Astrocyte of the spinal cord (primary cell): ENCODE measurements at places on chromosomes 3 and 15.

DNA sequence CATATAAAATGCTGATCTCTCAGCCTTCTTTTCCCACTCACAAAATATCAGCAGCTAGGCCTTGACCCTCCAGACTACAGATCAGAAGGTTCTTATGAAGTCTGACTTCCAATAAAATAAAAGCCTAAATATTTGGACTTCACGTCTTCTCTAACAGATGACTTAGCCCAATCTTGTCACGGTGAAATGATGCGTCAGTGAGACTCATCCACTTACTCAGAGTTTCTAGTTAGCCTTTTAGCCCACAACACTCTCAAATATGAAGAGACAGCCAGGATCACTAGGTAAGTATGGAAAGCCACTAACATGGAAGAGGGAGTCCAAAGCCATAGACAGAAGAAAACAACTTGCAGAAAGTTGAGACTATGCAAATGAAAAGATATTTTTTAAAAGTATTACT is 601.2 kb downstream of the PYDC2 start:
- DNase-seq = no peak

DNA sequence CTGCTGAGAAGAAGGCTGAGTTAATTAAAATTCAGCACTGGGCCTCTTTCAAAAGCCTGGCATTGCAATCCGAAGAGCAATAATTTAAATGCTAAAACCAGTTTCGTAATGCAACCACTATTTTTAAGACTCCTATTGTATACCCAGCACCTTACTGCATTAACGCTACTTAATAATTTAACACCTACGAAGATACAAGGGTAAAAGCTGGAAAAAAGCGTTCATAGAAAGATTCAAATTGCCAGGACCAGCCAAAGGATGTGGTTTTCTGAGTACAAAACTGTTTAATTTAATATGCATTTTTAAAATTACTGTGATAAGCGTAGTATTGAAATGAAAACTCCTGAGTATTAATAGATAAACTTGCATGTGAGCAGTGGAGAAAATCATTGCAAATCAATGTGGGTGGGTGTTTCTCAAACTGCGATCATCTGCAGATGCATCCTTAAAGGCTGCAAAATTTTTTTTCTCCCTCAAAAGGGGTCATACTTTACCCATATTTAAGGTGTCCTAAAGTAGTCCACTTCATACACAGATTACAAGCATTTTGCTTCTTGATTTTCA is 12.9 kb upstream of the RASGRP1 start:
- no peak for DNase-seq

- no peak for DNase-seq
Measured at GRCh38 chr3:481680-482079, 285.1 kb downstream of the CHL1 start.

DNA sequence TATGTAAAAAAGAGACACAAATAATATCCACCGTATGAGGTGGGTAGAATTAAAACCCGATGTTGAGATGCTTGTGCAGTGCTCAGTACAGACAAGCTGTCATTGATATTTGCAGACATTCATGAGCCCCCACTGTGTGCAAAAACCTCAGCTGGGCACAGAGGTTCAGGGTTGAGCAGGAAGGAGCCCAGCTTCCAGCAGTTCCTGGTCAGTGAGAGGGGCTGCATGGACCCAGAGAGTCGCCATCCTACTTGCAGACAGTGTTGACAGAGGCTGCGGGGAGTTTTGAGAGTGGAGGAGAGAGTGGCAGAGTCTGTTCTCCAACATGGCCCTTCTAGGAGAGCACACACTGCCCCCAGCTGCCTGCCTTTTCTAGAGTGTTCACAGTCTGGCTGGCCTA is 6.1 kb upstream of the LTF start:
- no peak for DNase-seq

DNA sequence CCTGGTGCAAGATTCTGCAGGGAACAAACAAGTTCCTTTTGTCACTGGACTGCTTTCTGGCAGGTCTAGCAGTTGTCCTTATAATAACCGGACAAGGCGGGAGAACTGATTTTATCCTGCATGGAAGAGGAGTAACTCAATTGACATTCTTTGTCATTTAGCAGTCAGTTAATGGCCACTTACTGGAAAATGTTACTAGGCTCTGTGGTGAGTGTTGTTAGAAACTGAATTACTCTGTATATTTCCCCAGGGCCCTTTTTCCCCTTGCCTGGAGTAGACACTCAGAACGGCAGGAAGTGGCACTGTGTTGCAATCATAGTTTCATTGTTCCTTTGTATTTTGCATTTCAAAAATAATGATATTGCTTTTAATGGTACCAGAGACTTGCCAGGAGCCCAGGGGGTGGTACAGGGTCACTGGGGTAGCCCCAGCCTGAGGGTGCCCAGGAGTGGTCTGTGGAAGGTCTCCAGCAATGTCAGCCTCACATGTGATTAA is 318.6 kb upstream of the LRRFIP2 start:
- peak; percentile 2 for DNase-seq

- DNase-seq = no peak
Measured at GRCh38 chr15:93089727-93090305, 805 bp upstream of the RGMA start.

DNA sequence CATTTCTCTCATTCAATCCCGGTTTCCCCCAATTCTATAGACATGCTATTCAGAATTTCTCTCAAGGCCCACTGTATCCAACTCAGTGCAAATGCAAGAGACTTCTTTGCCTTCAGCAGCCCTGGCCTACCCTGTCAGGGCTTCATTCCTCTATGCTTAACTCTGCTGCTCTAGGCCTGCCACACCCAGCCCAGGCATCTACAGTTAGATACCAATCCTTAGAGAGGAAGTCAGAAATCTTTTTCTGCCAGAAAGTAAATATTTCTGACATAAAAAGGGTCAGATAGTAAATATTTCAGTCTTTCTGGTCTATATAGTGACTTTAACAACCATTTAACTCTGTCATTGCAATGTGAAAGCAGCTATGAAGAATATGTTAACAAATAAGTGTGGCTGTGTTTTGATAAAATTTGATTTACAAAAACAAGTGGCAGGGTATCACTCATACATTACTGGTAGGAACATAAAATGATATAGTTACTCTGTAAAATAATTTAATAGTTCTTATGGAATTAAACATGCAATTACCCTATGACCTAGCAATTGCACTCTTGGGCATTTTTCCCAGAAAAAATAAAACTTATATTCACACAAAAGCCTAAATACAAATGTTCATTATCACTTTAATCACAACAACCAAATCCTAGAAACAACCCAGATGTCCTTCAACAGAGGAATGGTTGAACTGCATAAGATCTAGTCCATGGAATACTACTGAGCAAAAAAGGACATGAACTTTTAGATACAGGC is 942.0 kb downstream of the SQOR start:
- no peak for DNase-seq

GRCh38 chr3:176870451-176870850 is 326.8 kb downstream of the TBL1XR1 start:
- no peak for DNase-seq

DNA sequence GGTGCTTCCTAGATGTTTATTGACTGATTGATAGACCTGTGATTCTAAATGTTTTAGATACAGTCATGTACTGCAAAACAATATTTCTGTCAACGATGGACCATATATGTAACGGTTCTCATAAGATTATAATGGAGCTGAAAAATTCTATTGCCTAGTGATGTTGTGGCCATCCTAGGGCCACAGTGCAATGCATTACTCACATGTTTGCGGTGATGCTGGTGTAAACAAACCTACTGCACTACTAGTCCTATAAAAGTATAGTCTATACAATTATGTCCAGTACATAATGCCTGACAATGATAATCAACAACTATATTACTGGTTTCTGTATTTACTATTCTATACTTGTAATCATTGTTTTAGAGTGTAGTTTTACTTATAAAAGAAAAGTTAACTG is 46.8 kb downstream of the CHST2 start:
- DNase-seq = no peak

DNA sequence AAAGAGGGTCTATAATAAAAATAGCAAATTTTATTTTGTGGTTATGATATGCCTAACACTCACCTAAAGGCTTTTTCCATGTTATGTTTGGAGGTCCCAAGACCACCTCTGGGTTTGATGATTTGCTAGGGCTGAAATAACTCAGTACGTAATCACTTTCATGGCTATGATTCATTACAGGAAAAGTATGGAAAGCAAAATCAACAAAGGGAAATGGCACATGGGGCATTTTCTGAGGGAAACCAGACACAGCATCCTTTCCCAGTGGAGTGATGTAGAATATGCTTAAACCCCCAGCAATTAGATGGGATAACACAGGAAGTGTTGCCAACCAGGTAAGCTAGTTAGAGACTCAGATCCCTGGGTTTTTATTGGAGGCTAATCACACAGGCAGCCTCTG is 701.6 kb upstream of the CBLB start:
- DNase-seq = no peak

DNA sequence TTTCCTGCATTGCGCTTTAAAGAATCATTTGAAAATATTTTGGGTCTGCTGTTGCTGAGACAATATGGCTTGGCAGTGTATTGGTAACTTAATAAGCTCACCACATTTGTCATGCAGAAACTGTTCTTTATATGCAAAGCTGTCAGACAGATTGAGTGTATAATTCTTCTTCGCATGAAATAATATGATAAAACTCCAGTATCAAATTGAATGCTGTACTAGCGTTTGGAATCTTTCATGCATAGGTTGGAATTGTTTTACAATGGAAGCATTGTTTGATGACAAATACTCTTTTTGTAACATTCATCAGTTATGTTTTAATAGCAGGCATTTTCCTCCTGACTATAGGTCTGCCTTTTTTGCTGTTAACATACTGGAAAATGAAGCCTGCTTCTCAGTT is 53.8 kb downstream of the RBMS3 start:
- no peak for DNase-seq

DNA sequence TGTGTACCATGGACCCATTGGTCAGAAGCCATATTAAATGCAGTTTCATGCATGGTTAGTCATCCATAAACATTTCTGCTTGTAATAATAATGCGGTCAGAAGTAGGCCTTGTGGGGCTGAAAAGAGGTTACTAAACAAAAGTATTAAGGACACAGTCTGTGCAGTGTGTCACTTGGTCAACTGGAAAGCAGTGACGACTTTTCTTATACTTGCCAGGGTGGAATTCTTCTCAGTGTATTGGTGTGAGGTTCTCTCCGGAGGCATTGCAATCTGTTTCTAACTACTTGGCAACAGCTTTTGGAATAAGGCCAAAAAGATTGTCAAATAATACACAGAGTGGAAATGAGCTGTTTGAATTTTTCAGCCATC is 46.8 kb downstream of the CHL1 start:
- DNase-seq = peak; percentile 89

DNA sequence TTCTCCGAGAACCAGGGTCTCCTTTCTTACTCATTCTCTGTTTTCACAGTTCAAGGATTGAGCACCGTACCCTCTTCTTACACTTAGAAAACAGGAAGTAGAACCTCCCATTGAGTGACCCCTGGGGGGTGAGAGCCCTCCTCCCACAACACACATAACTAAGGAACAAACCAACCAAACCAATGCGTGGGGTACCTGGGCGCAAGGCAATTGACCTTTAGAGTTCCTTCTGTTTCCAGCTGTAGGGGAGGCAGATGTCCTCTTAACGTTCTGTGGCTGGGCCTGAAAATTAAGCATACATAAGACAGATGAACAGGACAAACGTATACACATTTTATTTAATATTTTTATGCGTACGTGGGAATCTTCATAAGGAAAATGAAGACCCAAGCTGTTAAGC is 33.5 kb upstream of the TIMP4 start:
- DNase-seq = no peak

DNA sequence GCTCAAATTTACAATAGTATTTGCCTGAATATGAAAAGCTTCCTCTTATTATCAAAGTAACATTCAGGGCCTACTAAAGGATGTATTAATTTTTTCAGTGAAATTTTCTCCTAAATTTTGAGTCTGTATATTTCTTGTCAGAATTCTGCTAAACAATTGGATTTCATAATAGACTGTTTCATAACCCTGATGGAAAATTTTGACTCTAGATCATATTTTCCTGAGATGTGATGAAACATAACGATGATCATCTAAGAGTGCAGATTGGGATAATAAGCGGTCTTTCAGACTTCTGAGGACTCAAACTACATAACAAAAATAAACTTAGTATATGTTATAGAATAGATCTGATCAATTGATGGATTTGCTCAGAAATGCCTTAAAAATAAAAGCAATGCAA is 574.5 kb upstream of the TBL1XR1 start:
- no peak for DNase-seq

GRCh38 chr3:32285891-32286290 is 47.4 kb downstream of the CMTM8 start:
- DNase-seq = no peak

DNA sequence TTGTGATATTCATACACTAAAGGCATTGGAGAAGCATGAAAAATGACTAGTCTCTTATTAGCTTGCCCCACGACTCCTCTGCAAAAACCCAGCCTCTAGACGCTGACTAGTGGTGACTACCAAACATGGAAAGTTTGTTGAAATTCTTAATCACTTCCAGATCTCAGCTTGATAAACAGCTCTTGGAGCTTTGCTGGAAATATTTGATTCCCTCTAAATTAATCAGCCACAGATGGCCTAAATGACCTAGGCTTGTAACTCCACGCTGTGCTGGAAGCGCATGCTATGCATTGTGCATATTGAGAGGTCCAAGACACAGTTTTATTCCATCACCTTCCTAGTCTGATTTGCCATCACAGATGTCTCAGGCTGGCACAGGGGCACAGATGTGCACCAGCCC is 244.7 kb upstream of the ST8SIA2 start:
- no peak for DNase-seq

- DNase-seq = no peak
Measured at GRCh38 chr3:45948881-45949280, 5.6 kb downstream of the CXCR6 start.

GRCh38 chr3:25170021-25170420 is 258.0 kb upstream of the RARB start:
- no peak for DNase-seq

DNA sequence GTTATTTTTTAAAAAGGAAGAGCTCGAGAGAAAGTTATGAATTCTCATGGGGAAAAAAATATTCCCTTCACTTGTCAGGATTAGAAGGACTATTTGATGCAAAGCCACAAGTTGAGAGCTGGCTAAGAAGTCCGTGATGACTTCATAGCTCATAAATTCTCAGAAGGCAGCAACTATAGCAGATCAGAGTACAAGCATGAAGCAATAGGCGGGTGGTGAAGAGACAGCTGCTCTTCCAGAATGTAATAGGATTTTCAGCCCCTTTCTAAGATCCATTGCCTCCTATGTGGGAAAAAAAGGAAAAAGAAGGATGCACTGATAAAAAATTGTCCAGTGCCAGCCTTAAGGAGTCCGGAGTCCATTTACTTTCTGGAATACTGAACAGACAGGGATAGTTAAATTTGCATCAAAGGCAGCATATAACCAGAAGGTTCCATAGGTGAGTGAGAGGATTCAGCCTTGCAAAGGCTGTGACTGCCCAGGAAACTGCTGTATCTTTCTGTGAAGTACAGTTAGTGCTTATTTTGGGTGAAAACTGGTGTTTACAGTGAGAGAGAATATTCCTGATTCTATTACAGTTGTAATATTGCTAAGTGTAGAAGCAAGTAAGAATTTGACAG is 929.5 kb upstream of the ALCAM start:
- peak; percentile 85 for DNase-seq

- DNase-seq = peak; percentile 43
Measured at GRCh38 chr3:73605412-73605811, 19.3 kb downstream of the PDZRN3 start.

- no peak for DNase-seq
Measured at GRCh38 chr3:175554801-175555200, 695.7 kb downstream of the NAALADL2 start.
